ENCODE measurements at places on chromosomes 4 and X.

DNA sequence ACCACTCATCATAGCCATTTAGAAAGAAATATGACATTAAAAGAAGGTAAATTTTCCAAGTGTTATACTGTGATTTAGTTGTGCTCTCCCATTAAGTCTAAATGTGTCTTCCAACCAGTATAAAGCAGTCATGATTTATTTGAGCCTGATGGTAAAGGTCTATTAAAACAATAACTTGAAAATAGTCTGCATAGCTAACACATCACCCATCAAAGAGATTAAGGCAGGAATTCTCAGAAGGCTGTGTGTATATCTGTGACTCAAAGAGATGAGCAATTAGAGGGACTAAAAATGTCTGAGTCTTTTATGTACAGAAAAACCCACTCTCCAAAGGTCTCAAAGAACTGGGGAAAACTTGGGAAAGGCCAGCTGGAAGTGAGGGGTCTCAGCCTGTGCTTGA is 70.3 kb upstream of the IQCM start:
- no peak for DNase-seq

DNA sequence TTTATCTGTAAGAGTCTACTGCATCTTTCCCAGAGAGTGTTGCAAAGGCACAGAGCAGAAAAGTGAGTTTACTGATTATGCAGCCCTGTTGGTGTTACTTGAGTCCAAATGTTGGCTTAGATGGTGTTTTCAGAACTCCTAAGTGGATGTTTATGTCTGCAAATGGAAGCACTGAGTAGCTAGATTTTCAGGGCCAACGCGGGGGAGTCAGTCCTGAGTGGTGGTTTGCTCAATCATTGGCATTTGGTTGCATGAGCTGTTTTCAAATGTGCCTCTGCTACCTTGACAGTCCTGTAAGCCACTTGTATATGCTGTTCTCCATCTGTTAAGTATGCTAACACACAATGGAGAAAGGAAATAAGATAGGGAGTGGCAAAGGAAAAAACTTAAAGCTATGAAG is 45.4 kb downstream of the MAMLD1 start:
- no peak for DNase-seq

DNA sequence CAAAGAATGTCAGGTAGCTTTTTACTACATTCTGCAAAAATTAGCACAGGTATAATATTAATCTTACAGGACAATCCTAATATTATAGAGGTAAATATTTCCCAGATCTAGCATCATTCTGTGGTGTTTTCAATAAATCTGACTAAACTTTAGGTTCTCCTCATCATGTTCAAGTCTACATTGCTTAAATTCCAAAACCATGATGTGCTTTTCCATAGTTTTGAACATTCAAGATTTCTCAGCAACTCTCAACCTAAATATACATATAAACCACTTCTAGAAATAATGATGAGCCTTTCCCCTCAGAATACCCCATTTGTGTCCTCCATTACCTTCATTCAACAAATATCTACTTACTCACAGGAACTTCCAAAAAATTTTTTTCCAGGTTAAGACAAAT is 23.1 kb downstream of the EIF4E start:
- no peak for DNase-seq

DNA sequence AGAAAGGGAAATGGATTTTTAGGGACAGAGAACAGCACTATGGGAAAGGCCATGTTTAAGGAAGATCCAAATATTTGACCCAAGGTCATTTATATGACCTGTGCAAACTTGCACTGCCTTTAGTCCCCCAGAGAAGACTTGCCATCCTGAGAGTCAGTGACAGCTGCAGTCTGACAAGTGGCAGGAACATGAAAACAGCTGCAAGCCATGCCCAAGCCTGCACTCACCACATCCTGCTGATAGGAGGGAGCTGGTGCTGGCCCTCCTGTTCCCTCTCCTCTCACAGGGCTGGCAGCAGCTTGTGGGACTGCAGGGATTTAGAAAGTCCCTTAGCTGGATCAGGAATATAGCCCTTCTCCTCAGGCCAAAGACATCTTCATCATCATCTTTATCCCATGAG is 187.7 kb downstream of the RAP1GDS1 start:
- no peak for DNase-seq

DNA sequence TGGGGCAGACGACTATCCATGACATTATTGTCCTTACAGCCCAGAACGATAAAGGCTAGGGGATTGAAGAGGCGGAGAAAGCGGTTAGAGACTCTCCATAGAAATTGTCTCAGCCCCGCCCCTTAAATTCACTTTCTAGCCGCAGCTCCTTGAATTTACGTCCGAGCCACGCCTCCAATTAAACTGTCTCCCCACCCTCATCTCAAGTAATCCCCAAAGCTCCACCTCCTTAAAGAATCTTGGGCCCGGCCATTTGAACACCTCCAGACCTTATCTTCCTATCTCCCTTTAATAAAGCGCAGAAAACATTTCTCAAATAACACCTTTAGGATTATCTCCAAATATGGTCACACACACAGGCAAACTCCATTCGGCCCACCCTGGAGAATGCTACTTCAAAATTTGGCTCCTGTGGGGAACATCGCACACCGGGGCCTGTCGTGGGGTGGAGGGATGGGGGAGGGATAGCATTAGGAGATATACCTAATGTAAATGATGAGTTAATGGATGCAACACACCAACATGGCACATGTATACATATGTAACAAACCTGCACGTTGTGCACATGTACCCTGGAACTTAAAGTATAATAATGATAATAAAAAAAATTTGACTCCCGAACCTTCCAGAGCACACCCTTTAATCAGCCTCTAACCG is 7.2 kb upstream of the MAGIX start:
- DNase-seq: no peak

DNA sequence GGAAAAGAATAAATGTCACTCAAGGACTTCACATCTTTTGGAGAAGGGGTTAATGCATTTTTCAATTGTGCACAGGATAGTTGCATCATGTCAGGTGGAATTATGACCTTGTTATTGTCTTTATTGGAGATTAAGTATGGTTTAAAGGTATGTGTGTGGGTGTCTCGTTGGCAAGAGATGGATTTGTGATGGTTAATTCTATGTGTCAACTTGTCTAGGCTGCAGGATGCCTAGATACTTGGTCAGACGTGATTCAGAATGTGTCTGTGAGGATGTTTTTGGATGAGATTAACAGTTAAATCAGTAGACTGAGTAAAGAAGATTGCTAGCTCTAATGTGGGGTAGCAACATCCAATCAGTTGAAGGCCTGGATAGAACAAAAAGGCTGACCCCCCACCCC is 42.2 kb upstream of the HSD17B10 start:
- no peak for DNase-seq

GRCh38 chr4:36304138-36304681 is 22.8 kb downstream of the DTHD1 start:
- DNase-seq: no peak

GRCh38 chrX:150449313-150449712 is 86.2 kb downstream of the MAMLD1 start:
- no peak for DNase-seq

DNA sequence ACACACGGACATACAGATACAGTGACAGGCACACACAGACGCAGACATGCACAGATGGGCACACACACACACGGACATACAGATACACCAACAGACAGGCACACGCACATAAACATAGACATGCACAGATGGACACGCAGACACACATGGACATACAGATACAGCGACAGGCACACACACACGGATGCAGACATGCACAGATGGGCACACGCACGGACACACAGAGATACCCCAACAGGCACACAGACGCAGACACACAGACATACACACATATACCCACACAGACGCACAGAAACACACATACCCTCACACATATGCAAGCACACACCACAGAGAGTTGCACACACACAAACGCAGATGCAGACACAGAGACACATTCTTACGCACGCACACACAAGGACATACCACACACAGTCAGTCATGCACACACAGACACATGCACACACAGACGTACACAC is 24.4 kb upstream of the SLC25A6 start:
- DNase-seq: no peak

DNA sequence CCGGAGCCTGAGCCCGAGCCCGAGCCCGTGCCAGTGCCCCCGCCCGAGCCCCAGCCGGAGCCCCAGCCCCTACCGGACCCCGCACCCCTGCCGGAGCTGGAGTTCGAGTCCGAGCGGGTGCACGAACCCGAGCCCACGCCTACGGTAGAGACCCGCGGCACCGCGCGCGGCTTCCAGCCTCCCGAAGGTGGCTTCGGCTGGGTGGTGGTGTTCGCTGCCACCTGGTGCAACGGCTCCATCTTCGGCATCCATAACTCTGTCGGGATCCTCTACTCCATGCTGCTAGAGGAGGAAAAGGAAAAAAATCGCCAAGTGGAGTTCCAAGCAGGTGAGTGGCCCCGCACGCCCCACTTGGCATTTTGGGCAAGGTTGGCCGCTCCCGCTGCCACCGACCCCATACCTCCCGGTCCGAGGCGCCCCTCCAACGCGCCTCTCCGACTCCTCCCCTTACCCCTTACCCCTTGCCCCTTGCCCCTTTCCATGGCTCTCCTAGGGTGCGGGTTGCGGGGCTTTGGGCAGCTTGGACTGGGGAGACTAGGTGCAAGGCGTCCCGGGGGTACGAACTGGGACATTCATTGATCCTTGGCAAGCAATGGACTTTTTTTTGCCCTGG is 553 bp downstream of the SLC16A2 start:
- DNase-seq: no peak

GRCh38 chr4:184346682-184347081 is 127.7 kb downstream of the IRF2 start:
- DNase-seq: no peak

DNA sequence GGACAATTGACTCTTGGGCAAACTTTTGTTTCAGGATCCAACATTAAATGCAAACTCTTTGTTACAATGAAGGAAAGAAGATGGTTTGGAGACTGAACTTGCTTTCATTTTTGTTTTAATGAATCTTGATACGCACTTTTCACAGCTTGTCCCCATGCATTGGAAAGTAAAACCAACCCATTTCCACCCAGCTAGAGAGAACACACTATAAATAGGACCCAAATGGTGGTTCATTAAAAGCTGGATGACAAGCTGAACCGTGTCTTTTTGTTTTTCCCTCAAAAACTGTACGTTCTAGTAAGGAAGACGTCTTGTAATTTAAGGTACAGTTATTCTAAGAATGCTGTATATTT is 95.3 kb upstream of the EGFL6 start:
- no peak for DNase-seq

GRCh38 chrX:72461288-72461687 is 111.4 kb downstream of the HDAC8 start:
- no peak for DNase-seq

GRCh38 chr4:87275311-87275710 is 47.4 kb downstream of the HSD17B13 start:
- no peak for DNase-seq

GRCh38 chrX:20374900-20375438 is 108.3 kb upstream of the RPS6KA3 start:
- DNase-seq: no peak

DNA sequence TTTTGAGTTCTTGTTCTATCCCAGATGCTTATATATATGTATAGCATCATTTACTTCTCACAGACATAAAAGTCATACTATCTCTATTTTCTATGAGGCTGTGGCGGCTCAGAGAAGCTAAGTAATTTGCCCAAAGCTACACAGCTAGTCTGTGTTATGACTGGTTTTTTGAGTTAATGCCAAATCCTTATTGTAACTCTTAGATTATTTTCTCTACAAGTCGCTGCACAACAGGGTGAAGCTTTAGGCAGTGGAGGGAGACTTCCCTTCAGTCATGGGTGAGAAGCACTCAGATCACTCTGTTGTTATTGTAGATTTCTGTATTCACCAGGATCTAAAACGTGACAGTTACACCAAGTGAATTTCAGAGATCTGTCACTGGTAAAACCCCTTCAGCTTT is 48.1 kb downstream of the WWC2 start:
- no peak for DNase-seq

GRCh38 chr4:51836549-51836948 is 6.4 kb upstream of the DCUN1D4 start:
- no peak for DNase-seq

GRCh38 chr4:57151481-57151880 is 41.3 kb upstream of the IGFBP7 start:
- no peak for DNase-seq

GRCh38 chr4:110396963-110397362 is 79.0 kb upstream of the ENPEP start:
- no peak for DNase-seq

DNA sequence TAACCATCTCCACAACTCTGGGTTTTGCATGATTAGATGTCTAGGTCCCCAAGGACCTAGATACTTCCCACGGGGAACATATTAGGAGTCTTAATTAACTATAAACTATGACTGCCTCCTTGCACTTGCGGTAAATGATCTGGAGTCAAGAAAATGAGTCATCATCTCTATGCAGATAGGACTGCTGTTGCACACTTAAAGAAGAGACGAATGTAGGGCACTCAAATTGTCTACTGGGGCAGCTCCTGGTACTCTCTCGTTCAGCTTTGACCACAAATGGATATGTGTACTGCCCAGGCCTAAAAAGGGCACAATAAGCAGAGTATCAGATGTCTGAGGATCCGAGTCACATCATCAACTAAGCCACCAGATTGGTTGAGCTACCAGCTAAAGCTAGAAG is 1783.4 kb upstream of the AGA start:
- no peak for DNase-seq

Data from AG09319 (cell line).